ENCODE measurements at places on chromosomes 6 and 20.

GRCh38 chr20:12055161-12055560 is 137.5 kb downstream of the BTBD3 start:
- DNase-seq = no peak

- no peak for DNase-seq
Observed at GRCh38 chr6:75230484-75231325, 12.9 kb downstream of the COX7A2 start.

DNA sequence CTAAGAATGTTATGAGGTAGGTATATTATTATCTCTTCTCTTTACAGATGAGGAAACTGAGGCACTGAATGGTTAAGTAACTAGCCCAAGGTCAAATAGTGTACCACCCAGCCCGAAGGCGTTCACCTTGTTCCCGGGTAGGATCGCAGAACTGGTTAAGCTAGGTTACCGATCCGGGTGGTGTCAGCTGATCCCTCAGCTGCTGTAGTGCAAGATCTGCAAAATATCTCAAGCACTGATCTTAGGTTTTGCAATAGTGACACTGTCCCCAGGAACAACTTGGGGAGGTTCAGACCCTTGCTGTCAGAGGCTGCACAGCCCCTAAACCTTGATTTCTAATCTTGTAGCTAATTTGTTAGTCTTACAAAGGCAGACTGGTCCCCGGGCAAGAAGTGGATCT is 28.1 kb downstream of the SLC52A3 start:
- DNase-seq = no peak

- DNase-seq = no peak
Observed at GRCh38 chr20:24762791-24763350, 186.2 kb upstream of the CST7 start.

DNA sequence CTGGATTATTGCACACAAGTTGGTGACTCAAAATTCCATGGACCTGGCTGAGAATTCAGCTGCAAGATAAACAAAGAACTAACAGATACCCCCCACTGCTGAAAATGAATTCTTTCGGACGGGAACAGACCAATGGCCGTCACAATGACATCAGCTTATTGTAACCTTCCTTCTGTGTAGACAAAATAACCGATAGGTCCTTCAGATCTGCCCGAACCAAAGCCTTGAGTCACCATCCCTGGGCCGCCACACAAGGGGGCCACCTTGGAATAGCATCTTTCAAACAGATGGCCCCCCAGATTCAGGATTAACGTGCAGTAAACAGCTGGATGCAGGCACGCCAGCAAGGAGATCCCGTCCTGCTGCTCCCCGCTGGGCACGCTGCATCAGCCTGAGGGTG is 214.0 kb upstream of the EXOC2 start:
- DNase-seq = no peak

GRCh38 chr6:50305660-50306059 is 255.9 kb upstream of the DEFB112 start:
- no peak for DNase-seq

DNA sequence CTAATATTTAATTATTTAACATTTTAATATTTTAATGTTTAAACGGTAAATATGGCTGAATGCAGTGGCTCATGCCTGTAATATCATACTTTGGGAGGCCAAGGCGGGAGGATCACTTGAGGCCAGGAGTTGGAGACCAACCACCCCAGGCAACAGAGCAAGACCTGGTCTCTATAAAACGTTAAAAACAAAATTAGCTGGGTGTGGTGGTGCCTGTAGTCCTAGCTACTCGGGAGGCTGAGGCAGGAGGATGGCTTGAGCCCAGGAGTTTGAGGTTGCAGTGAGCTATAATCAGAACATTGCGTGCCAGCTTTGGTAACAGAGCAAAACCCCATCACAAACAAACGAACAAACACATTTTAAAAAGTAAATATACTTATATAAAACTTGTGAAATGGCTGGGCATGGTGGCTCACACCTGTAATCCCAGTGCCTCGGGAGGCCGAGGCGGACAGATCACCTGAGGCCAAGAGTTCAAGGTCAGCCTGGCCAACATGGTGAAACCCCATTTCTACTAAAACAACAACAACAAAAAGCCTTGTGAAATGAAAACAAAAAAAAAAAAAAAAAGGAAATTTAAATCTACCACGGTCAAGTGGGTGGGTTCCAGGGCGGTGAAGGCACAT is 8.2 kb downstream of the SRXN1 start:
- no peak for DNase-seq

GRCh38 chr20:32244150-32244823 is 33.2 kb upstream of the KIF3B start:
- DNase-seq = no peak

DNA sequence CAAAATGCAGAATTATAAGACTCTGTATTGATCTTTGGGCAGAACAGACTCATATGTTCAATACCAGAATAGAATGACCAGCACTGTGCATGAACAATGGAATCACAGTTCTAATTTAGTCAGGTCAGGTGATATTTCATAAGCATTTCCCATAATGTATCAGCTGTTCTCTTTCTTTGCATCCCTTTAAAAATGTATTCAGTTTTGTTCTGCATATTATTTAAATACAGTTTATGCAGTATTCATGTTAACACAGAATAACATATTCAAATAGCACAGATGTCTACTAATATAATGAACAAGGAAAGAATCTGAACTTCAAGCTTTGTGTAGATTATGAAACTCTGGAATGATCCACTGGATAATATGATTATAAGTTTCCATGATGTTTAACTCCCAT is 128.5 kb downstream of the LAMP5 start:
- no peak for DNase-seq

GRCh38 chr6:23446469-23446967 is 679.5 kb upstream of the NRSN1 start:
- no peak for DNase-seq

GRCh38 chr6:125987026-125987617 is 782 bp downstream of the TRMT11 start:
- no peak for DNase-seq

DNA sequence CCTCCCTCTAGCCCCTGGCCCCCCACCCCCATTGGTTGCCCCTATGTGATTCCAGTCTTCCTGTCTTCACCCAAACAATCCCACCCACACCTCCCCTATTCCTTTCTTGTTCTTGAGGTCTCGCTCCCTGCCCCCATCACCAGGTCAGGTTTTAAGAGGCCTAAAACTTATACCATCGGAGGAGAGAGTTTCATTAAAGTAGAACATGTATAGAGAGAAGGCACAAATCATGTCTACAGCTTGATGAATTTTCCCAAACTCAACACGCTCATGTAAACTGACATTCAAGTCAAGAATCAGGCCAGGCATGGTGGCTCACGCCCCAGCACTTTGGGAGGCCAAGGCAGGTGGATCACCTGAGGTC is 44.5 kb downstream of the TGM2 start:
- DNase-seq = no peak

DNA sequence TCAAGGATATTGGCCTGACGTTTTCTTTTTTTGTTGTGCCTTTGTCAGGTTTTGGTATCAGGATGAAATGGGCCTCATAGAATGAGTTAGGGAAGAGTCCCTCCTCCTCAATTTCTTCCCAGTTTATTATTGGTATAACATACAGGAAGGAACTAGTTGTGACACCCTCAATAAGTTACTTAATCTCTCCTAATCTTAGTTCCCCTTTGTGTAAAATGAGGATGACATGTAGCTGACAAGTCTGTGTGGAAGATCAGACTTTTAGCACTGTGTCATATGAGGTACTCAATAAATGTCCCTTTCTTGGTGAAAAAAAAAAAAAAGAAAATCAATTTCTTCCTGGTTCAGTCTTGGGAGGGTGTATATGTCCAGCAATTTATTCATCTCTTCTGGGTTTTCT is 155.8 kb downstream of the PDE7B start:
- DNase-seq = no peak

GRCh38 chr6:45478240-45478639 is 100.5 kb upstream of the SUPT3H start:
- no peak for DNase-seq

DNA sequence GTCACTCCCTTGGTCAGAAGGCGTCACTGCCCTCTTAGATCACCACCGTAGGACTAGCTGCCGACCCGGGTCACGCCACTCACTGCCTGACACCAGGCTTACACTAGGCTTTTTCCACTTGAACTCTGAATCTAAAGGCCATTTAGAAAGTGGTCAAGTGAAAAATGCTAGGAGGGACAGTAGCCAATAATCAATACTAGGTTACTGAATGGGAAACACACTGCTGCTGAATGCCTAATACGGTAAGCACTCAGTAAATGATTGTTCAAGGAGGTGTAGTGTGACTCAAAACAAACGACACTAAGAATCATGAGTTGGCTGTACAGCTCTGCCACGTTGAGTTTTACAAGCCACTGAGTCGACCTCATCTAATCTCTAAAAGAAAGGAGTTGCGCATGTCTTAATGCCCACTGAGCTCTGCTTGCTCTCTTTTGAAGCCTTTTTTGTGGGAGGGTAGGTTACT is 760 bp upstream of the IBTK start:
- DNase-seq = no peak
